ENCODE measurements at places on chromosomes 11 and 22. TPM values are rescaled to one million over a fixed set of nuclear protein-coding genes. Genes with fewer than 3 reads are reported as not detected.

ABTB2 gene
- 9.9 TPM for total RNA-seq

OR52A1 gene
- total RNA-seq, result not detected

CLCF1 gene
- total RNA-seq, result 39.1 TPM

C22orf31 gene
- not detected for total RNA-seq

MS4A4E gene
- total RNA-seq, result not detected

PC gene
- total RNA-seq, result 16.4 TPM

MYEOV gene
- total RNA-seq, result 0.63 TPM

Data from GM23248 (cell line).